BJ (cell line): ENCODE measurements at places on chromosomes 2 and 18. TPM values are rescaled to one million over a fixed set of nuclear protein-coding genes. Genes with fewer than 3 reads are reported as not detected.

GRCh38 chr2:226030369-226030768 is 630.9 kb downstream of the NYAP2 start:
- DNase-seq = no peak

GRCh38 chr18:75884728-75885127 is 457.2 kb upstream of the SMIM21 start:
- no peak for DNase-seq

DNA sequence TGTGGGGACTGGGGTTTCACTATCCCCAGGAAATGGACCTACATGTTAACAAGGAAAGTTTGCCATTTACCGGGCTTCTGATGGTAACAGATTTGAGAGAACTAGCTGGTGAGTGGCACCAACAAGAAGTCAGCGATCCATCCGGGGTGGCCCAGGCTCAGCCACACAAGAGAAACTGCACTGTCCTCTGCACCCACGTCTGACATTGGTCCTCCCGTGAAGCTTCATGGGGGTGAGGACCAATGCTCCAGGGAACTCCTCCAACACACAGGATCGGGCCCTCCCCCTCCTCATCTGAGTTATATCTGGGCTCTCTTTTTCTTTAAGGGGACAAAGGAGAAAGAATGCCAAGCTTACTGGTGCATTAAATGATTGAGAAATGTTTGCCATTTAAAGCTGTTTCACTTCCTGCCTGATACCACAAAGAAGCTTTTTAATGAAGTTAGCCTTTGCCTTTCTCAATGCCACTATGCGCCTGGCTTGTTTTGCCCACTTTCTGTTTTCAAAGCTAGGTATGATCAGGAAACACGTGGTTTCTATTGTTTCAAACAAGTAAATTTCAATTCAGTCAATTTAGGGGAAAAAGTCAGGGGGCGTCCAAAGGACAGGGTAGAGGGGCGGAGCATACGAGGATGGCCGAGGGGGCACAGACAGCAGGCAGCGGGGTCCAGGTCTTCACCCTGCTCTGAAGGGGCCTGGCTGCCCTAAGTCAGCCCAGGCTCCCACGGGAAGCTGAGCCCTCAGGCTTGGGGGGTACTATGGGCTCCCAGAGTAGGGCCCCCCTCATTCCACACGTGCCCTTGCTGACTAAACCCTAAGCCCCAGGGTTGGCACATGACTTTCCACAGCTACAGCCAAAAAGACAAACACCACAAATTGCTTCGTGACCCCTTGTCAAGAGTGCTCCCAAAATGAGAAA is 204.0 kb upstream of the ID2 start:
- no peak for DNase-seq

GRCh38 chr2:88933091-88933490 is 241.6 kb downstream of the RPIA start:
- no peak for DNase-seq

THSD7B gene
- 0.07 and 0.13 TPM in 2 replicates for polyA plus RNA-seq

L3MBTL4 gene
- polyA plus RNA-seq = not detected in 2 replicates
